Activated CD4-positive, alpha-beta T cell treated with anti-CD3 and anti-CD28 coated beads for 36 hours (primary cell): ENCODE measurements at places on chromosomes 1 and 21. TPM values are rescaled to one million over a fixed set of nuclear protein-coding genes. Genes with fewer than 3 reads are reported as not detected.

ACTA1 gene
- total RNA-seq: not detected

RYR2 gene
- total RNA-seq: 0.05 TPM

CACNA1E gene
- total RNA-seq: not detected

FOXD2 gene
- total RNA-seq: 0.07 TPM

MCOLN3 gene
- 0.16 TPM for total RNA-seq

FCRL3 gene
- total RNA-seq: 1.1 TPM

GPR25 gene
- not detected for total RNA-seq

LCE1F gene
- total RNA-seq: not detected

BTBD8 gene
- total RNA-seq: 1.8 TPM

AXDND1 gene
- 0.47 TPM for total RNA-seq

LAPTM5 gene
- total RNA-seq: 214 TPM

MIS18A gene
- 35.3 TPM for total RNA-seq

TFB2M gene
- 17.3 TPM for total RNA-seq

PIGR gene
- 0.07 TPM for total RNA-seq

CD84 gene
- 17.8 TPM for total RNA-seq
